ENCODE measurements at places on chromosomes 2 and 18.

- H3K4me1 ChIP-seq, result peaks cover 39% of the 10 kb centered on the region
- no peak overlapping the region for H3K27ac ChIP-seq
Measured at GRCh38 chr2:134248913-134249312, 5.0 kb upstream of the MGAT5 start.

- no peak for DNase-seq
- H3K27me3 ChIP-seq, result no peaks in the 10 kb centered on the region
- H3K4me1 ChIP-seq, result no peaks in the 10 kb centered on the region
- H3K36me3 ChIP-seq, result no peaks in the 10 kb centered on the region
- H3K4me3 ChIP-seq, result no peak overlapping the region
- no peak overlapping the region for H3K27ac ChIP-seq
Measured at GRCh38 chr2:146918280-146918679, 926.5 kb upstream of the ACVR2A start.

GRCh38 chr2:182220335-182220734, 206.5 kb downstream of the PDE1A start:
- no peak for DNase-seq
- peaks cover 3% of the 10 kb centered on the region for H3K4me1 ChIP-seq
- H3K4me3 ChIP-seq, result no peak overlapping the region

DNA sequence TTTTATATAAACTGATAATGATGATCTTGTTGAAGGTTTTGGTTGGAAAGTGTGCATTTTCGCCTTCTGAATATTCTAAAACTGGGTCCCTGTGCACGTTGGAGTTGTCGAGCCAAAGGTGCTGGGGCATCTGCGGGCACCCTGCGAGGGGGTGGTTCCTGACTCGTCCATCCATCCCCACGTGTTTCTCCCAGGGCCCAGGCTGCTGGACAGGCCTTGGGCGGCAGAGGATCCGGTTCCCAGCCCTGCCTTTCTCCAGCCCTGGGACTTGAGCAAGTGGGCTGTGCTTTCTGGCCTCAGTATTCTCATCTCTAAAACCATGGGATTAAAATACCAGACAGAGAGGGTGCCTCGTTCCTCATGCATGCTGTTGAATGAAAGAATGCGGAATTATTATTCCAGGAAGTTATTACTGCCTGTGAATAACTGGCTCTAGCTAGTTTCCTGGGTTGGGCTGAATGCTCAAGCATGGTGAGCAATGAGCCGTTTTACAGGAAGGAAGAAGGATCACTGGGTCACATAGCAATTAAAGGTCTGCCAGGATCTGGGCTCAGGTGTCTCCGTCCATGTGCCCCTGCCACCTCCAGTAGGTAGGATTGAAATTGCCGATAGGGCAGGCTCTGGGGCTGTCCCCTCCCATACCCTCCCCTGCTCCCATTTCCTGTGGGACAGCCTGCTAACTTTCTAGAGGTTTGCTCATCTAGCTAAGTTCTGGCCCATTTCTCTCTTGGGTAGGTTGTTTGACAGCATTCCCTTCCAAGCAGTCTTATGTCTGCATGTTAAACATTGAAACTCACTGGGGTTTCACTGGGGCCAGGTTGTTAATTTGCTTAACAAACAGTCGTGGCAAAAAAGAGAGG, 77.2 kb upstream of the HS6ST1 start:
- H3K27me3 ChIP-seq, result no peaks in the 10 kb centered on the region
- H3K36me3 ChIP-seq, result no peaks in the 10 kb centered on the region
- H3K4me1 ChIP-seq, result no peaks in the 10 kb centered on the region
- no peak overlapping the region for H3K27ac ChIP-seq

- H3K36me3 ChIP-seq, result no peaks in the 10 kb centered on the region
- H3K27ac ChIP-seq, result no peak overlapping the region
- no peaks in the 10 kb centered on the region for H3K4me1 ChIP-seq
- no peaks in the 10 kb centered on the region for H3K27me3 ChIP-seq
- no peak for DNase-seq
Measured at GRCh38 chr18:12239431-12239830, 14.7 kb upstream of the CIDEA start.

DNA sequence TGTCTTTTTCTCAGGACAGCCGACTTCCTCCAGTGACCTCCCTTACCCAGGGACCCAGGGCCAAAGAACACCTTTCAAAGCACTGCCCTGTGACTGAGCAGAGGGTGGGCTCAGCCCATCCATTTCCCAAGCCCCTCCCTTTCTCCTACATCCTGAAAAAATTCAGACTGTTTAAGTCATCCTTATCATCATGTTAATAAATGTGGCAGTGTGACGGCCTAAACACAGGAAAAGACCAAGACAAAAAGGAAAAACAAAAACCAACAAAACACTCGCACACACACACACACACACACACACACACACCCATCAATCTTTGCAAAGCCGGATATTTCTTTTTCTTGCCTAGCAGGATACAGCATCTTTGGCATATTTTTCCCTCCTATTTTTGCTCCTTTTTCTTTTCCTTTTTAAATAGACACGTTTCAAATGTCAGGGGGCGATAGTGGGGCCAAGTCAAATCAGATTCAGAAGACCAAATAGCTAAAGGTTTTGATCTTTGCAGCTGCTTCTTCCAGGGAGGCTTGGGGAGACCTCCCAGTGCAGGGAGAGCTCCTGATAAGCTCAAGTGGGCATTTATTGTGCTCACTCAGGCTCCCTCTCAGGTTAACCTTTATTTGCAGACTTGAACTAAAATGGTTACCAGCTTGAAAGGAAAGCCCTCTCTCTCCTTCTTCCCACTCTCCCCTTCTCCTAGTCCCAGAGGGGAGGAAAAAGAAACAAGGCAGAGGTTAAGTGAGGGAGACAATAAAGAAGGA, 39.5 kb upstream of the NRP2 start:
- H3K27ac ChIP-seq, result no peak overlapping the region
- H3K4me3 ChIP-seq, result no peak overlapping the region
- no peaks in the 10 kb centered on the region for H3K4me1 ChIP-seq

GRCh38 chr2:8615252-8615575, 66.6 kb upstream of the ID2 start:
- H3K27ac ChIP-seq, result no peak overlapping the region
- peaks cover 3% of the 10 kb centered on the region for H3K4me1 ChIP-seq
- H3K27me3 ChIP-seq, result no peaks in the 10 kb centered on the region
- H3K4me3 ChIP-seq, result no peak overlapping the region
- no peak for DNase-seq

GRCh38 chr2:904246-905024, 46.2 kb upstream of the SNTG2 start:
- H3K27me3 ChIP-seq, result no peaks in the 10 kb centered on the region
- no peak overlapping the region for H3K4me3 ChIP-seq
- H3K36me3 ChIP-seq, result no peaks in the 10 kb centered on the region
- DNase-seq, result no peak
- H3K4me1 ChIP-seq, result no peaks in the 10 kb centered on the region
- no peak overlapping the region for H3K27ac ChIP-seq

DNA sequence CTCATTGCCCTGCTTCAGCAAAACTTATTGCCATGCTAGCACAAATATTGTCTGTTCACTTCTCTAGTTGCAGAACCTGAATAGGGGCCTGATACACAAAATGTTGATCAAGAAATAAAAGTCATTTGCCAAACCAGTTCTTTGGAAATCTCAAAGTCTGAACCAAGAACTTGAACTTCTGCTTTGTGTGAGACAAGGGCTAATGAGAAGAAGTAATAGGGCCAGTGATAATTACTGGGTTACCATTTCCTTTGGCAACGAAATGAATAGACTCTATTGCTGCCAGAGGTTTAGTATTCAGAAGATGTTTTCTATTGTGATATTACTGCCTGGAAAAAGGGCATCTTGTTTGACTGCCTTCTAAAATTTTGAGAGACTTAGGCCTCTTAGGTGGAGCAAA, 35.0 kb downstream of the TMEFF2 start:
- H3K27ac ChIP-seq, result no peak overlapping the region
- H3K4me3 ChIP-seq, result no peak overlapping the region
- DNase-seq, result no peak

DNA sequence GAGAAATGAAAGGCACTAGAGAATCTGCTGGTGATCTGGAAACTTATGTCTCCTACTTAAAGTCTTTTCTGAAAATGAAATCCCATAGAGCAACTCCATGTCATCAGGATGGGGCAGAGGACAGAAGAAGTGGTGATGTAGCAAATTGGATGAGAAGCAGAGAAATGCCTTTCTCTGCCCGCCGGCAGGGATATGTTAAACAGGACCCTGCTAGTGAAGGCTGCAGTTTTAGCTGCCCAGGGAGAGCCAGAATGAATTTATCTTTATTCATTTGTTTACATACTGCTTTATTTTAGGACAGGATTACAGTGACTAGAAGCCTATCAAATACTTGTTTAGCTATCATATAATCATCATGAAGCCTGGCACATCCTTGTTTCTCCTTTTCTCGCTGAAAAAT, 247.0 kb downstream of the DOK6 start:
- H3K27ac ChIP-seq, result no peak overlapping the region
- no peaks in the 10 kb centered on the region for H3K27me3 ChIP-seq
- H3K4me3 ChIP-seq, result no peak overlapping the region
- H3K36me3 ChIP-seq, result no peaks in the 10 kb centered on the region
- DNase-seq, result no peak
- no peaks in the 10 kb centered on the region for H3K4me1 ChIP-seq

All from lung (tissue), 17 donors.